ENCODE measurements at places on chromosomes 5 and 9.

DNA sequence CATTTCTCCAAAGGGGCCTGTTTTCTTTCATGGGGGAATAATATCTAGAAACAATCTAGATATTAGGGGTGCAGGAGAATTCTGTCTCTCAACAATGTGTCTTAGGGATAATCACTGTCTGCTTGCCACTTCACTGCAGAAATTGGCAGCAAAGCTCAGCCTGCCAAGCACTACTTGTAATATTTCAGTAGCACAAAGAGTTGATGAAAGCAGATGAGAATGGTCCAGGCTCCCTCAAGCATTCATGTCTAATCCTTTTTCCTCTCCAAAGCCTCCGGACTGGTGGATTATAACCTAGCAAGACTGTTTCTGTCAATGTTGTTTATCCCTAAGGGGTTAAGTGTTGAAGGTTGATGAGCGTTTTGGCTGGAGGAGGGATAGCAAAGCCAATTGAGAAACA lies 13.3 kb upstream of the MPDZ start:
- no peak for DNase-seq

DNA sequence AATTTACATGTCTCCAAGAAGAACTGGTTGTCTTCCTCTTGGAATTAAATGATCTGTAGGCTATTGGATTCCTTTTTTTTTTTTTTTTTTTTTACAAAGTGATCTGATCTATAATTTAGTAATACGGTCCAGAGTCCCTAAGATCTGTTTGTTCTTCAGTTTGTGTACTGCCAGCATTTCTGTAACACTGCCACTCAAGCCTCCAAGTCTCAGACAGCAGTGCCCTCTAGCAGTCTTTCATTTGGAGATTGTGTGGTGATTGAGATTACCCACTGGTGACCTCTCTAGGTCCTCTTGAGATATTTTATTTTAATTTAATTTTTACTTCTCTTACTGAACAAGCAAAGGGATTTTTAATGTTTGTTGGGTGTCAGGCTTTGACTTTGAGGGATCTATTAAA lies 40.8 kb downstream of the NDFIP1 start:
- DNase-seq, result no peak

GRCh38 chr9:118281772-118282171 lies 577.6 kb downstream of the TLR4 start:
- no peak for DNase-seq

GRCh38 chr9:136326061-136326760 lies 1.1 kb upstream of the GPSM1 start:
- no peak for DNase-seq

- DNase-seq, result no peak
Measured at GRCh38 chr5:175181331-175181730, 262.7 kb downstream of the DRD1 start.

DNA sequence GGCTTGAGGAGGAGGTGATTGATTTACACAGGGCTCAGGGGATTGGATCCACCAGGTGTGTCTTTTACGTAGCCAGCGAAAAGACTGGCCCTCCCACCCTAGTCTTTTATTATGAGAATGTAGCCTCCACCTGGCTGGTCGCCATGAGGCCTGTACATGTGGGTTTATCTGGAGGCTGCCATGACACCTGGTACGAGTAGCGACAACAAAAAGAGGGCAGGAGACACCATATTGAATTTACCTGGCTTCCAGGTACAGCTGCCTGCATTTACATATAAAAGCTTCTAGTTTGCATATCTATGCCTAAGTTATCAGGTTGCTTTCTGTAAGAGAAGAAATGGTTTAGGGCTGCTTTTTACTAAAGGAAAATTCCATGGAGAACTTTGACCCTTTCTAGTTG lies 1173.7 kb upstream of the SEMA6A start:
- DNase-seq, result no peak

DNA sequence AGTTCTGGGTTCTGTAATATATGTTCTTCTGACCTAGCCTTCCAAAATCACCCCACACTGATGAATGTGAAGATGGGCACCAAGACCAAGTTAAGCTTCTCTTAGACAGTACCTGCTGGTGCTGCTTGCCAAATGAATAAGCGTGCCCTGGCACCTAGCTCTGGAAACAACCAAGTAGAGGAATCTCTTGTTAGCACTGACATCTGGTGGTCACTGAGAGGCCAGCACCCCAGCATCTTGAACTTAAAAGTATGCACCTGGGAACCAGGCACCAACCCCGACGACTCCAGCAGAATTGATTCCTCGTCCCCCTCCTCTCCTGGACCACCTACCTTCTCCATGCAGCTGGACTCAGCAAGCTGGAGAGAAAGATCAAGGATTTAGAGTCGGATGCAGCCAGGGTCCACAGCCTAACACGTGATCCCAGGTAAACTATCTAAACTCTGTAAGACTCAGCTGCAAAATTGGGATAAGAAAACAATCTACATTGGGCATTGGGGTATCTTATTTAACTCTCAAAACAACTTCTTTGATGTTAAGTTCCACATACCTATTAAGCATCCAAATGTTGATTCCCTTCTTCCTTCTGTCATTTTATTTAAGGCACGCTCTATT lies 89.8 kb downstream of the SLC1A3 start:
- no peak for DNase-seq

DNA sequence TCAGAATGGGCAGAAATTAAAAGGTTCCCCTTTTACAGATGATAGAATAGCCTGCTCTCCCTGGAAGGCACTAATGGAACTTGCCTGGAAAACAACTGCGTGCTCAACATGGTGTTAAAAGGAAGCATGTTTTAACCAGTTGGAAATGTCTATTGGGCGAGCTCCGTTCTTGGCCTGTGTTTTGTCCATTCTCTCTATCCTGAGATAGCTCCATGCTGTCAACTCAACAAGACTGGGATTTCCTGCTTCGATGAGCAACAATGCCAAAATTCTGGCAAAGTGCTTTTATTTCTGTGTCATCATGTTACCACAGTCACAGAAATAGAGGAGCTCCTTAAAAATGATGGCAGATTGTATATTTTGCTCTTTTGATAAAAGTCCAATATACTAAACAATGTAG lies 198.3 kb downstream of the PLK2 start:
- DNase-seq, result no peak

DNA sequence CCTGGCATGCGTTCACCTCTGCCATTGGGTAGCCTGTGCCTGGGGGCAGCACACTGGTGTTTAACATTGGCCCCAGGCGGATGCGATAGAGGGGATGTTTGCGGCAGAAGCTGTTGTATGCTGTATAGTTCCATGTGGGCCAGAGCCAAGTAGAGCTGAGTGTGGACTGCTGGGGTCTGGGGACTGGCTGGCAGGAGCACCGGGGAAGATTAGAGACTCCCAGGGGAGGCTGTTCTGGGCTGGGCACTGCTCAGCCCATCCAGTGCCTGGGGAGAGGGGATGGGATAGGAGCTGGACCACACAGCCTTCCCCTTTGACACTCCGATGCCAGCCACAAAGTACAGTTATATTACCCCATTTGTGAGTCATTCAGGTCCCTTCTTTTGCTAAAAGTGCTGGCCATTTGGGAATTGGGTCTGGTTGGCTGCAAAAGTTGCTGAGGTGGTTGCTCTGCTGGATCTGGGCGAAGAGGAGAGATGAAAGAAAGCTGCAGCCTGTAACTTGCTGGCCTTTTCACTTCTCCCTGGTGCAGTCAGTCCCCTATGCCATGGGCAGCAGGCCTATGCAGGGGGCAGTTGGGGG lies 73.8 kb downstream of the RGS3 start:
- DNase-seq, result no peak

GRCh38 chr5:44783634-44784315 lies 25.0 kb upstream of the MRPS30 start:
- no peak for DNase-seq

GRCh38 chr9:137164370-137165249 lies 5.2 kb downstream of the LRRC26 start:
- no peak for DNase-seq

GRCh38 chr5:158463938-158464337 lies 605.0 kb upstream of the CLINT1 start:
- no peak for DNase-seq

DNA sequence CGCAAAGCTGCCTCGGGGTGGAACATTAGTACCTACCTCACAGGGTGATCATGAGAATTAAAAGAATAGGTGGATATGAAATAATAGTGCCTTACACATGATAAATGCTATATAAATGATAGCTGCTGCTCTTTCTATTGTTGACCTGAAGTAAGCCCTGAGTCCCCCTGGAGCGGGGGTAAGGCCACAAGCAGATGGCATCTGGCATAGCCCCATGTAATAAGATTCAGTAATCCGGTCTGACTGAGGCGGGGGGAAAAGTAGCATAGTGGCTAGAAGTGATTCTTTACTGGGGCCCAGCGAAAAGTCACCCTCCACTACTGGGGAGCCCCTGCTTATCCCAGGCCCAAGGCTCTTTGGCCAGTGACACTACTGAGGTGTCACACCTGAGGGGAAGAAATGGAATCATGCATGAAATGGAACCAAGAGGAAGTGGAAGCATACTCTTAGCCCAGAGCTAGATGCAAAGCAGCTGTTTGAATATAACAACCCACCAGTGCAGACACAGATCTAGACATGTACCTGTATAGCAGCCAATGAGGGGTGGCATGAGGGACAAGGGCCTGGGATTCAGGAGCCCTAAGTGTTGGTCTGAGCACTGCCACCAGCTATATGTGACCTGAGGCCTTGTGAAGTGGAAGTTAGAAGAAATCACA lies 16.1 kb upstream of the FGFR4 start:
- DNase-seq, result no peak

- no peak for DNase-seq
Measured at GRCh38 chr9:36456480-36457065, 56.5 kb upstream of the RNF38 start.

DNA sequence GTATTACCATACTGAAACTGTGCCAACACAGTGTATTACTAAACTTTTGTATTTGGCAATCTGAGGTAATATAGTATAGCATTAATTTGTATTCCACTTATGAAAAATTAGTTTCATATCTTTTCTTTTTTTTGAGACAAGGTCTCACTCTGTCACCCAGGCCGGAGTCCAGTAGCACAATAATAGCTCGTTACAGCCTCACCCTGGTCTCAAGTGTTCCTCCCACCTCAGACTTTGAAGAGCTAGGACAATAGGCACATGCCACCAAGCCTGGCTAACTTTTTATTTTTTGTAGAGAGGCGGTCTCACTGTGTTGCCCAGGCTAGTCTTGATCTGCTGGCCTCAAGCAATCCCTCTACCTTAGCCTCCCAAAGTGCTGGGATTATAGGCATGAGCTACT lies 36.1 kb downstream of the POLK start:
- no peak for DNase-seq
